GM12878 (cell line): ENCODE measurements at places on chromosomes 3 and 15. TPM values are rescaled to one million over a fixed set of nuclear protein-coding genes. Genes with fewer than 3 reads are reported as not detected.

Gene CLDN16
- 3.2 and 3.6 TPM in 2 replicates for total RNA-seq

Gene RHCG
- not detected in 2 replicates for total RNA-seq

- no peak for DNase-seq
Observed at GRCh38 chr3:102570511-102570910, 135.7 kb downstream of the ZPLD1 start.

DNA sequence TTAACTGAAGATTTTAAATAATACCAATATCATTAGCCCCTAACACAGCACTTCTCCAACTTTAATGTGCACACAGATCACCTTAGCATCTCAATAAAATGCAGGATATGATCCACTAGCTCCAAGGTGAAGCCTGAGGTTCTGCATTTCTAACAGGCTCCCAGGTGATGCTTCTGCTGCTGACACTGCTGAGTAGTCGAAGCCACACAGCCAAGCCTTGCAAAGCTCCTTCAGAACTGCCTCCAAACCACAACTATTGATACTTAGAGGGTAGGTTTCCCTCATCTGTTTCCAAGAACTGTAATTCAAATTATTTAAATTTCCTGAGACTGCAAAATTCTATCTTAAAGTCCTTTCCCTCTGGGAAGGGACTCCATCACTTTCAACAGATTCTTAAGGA lies 3.9 kb downstream of the RIOX2 start:
- DNase-seq, result no peak

DNA sequence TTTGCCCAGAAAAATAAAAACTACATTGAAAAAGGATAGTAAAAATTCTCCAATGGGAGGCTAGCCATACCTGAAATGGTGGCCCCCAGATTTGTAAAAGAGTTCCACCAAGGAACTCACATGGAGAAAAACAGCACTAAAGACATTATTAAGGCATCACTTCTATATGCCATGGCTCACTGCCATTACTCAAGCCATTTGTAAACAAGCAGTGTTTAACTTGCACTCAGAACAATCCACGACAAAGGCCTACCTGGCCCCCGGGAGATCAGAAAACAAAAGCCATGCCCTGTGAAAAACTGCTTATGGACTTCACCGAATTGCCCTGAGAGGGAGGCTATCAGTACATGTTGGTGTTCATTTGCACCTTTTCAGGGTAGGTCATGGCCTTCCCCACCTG lies 19.6 kb downstream of the CCR8 start:
- no peak for DNase-seq

GRCh38 chr15:60486742-60487141 lies 7.8 kb upstream of the ICE2 start:
- no peak for DNase-seq

- DNase-seq, result no peak
Observed at GRCh38 chr3:99875929-99876841, 58.5 kb downstream of the CMSS1 start.

DNA sequence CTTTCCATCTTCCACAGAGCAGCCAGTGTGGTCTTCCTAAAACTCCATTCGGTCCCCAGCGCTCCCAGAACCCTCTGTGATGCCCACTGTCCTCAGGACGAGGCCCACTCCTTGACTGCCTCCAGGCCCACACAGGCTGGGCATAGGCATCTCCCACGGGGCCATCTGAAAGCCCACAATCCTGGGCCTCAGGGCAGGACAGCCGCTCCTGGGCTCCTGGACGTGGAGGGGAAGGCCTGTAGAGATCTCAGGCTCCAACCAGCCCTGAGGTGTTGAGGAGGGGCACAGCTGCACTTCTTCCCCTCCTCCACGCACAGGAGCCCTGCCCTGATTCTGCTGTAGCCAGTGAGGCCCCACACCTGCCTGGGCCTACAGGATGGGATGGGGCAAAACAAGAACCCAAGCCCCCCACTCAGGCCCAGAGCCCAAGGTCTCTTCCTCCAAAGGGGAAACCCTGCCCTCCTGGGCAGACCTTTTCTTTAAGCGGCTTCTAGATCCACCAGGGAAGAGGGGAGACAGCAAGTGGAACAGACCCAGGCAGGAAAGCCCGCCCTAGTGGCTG lies 25.9 kb downstream of the SHISA5 start:
- no peak for DNase-seq

DNA sequence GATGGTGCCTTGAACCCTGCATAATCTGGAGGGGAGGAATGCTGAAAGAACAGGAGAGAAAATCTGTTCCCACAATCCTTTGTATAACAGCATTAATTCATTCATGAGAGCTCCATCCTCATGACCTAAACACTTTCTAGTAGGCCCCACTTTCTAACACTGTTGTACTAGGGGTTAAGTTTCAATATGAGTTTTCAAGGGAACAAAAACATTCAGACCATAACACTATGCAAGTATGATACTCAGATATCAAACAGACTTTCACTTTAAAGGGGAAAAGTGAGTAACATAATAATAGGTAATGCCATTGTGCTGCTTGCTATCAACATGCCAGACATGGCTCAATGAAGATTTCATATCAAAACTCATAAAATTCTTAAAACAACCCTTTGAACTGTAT lies 32.4 kb upstream of the PLSCR2 start:
- no peak for DNase-seq

GRCh38 chr3:14623569-14624051 lies 28.0 kb upstream of the CCDC174 start:
- no peak for DNase-seq
